ENCODE measurements at places on chromosomes 12 and 14.

- DNase-seq: no peak
Measured at GRCh38 chr12:123896767-123897166, 75.9 kb downstream of the CCDC92 start.

DNA sequence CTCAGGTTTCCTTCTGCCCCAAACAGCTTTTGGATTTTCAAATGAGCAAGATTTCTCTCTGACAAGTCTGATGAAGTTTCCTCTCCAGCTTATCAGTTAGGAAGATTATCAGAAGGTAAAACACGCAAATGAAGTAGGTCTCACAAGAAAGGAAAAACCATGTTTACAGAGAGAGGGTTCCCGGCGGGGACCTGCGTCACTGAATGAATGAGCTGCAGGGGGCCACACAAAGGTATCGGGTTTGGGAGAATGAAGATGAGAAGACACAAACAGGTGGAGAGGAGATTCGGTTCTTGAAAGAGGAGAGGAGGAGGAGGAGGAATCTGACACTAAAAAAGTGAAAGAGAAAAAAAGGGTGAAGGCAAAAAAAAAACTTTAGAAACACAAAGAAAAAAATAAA, 208.6 kb downstream of the CALM1 start:
- no peak for DNase-seq

DNA sequence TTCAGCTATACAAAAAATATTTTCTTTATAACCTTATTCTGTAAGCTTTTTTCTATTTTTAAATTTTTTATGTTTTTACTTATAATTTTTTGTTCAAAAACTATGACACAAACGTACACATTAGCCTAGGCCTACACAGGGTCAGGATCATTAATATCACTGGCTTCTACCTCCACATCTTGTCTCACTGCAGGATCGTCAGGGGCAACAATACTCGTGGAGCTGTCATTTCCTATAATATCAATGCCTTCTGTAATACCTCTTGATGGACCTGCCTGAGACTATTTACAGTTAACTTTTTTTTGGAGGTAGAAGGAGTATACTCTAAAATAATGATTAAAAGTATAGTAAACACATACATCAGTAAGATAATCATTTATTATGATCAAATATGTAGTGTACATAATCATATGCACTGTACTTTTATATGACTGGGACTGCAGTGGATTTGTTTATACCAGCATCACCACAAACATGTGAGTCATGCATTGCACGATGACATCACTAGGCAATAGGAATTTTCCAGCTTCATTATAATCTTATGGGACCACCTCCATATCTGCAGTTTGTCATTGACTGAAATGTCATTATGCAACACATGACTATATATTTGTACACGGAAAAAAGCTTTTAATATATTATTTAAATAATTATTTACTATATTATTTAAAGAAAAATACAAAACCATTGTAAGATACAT, 18.5 kb upstream of the PMCH start:
- DNase-seq: no peak

DNA sequence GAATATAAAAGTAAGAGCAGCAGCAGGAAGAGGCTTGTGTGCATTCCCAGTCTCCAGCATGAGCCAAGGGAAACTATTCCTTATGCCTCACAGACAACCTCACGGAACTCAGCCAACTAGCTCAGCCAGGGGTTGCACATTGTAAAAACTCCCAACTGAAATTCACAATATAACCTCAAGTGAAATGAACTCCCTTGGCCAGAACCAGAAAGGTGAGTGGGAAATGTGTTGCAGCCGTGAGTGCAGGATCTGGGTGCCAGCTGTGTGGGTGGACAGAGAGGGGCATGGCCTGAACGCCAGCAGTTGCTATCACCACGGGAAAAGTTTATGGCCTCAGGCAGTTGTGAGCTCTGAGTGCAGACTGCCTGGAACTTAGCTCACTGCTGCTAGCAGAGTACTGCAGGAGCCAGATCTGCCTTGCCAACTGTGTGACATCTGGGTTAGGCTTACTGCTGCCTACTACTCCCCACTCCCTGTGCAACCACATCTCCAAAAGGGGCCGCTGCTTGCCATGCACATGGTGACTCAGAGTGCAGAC, 2.3 kb upstream of the CLEC1A start:
- no peak for DNase-seq

GRCh38 chr12:79380402-79380801, 310.4 kb downstream of the PAWR start:
- DNase-seq: no peak

DNA sequence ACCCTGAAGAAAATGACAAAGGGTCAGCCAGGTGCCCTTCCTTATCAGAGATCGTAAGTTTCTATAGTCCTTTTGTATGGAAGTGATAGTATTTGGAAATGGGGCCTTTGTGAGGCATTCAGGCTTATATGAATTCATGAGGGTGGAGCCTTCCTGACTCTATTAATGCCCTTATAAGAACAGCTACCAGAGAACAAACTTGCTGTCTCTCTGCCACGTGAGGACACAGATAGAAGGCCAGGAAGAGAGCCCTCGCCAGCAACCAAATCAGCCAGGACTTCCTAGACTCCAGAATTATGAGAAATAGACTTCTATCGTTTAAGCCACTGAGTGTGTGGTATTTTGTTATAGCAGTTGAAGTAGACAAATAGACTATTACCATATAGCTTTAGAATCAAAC, 36.7 kb downstream of the TRMT5 start:
- no peak for DNase-seq

GRCh38 chr12:22740656-22741355, 115.8 kb downstream of the ETNK1 start:
- no peak for DNase-seq

- DNase-seq: no peak
Measured at GRCh38 chr14:67581643-67582042, 18.4 kb downstream of the PIGH start.

- no peak for DNase-seq
Measured at GRCh38 chr12:12202747-12203146, 64.1 kb downstream of the LRP6 start.

DNA sequence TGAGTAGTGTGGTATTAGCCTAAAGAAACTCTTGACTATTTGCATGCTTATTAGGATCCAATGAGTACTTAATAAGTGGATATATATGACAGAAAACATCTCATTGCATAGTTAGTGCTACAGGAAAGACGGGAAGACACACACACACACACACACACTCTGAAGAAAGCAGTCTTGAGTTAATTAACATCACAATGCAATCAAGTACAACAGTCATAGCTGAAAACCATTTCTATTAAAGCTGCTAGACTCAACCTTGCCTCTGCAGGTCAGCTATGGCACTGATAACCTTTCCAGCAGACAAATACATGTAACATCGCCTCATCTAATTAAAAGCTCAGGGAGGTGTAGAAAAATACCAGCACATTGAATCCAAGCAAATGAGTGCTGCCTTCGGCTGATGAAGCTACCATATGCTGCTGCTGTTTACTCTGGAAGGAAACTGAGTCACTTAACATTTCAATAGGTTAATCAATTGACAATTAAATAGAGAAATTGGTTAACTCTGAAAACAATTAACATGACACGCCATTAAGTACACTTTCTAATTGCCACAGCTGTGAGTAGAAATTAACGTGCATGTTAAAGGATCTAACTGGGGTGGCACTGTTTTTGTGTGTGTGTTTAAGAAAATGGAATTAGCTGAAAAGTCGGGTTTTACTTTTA, 93.2 kb upstream of the OTX2 start:
- no peak for DNase-seq

DNA sequence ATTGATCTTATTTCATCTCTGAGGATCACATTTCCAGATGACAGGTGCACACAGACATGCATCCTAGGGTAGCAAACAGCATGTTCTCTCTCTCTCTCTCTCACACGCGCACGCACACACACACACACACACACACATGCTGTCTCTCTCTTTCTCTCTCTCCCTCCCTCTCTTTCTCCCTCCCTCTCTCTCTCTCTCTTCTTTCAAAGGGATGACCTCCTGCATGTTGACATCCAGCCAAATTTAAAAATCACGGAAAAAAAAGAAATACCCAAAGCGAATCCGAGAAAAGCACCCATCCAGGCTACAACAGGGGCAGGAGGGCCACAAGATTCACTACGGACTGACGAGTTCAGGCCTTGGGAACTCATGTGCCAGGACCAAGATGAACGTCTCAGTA, 2.3 kb downstream of the KSR2 start:
- no peak for DNase-seq

GRCh38 chr12:49138587-49138986, 7.4 kb upstream of the TUBA1B start:
- DNase-seq: no peak
